ENCODE measurements at places on chromosomes 5 and 9. TPM values are rescaled to one million over a fixed set of nuclear protein-coding genes. Genes with fewer than 3 reads are reported as not detected.

C5orf58 gene
- not detected for total RNA-seq

PTGR1 gene
- total RNA-seq = 55.6 TPM

FGF1 gene
- 0.90 TPM for total RNA-seq

SLC6A7 gene
- 5.0 TPM for total RNA-seq

PIP5K1B gene
- 59.2 TPM for total RNA-seq

- no peak for DNase-seq
These were observed 46.2 kb downstream of the TENT4A start for GRCh38 chr5:6759401-6759800.

GRCh38 chr9:103991698-103992097 lies 102.4 kb upstream of the SMC2 start:
- no peak for DNase-seq

- peak; percentile 41 for DNase-seq
These were observed 1.0 kb upstream of the FIBCD1 start for GRCh38 chr9:130940027-130940549.

DNA sequence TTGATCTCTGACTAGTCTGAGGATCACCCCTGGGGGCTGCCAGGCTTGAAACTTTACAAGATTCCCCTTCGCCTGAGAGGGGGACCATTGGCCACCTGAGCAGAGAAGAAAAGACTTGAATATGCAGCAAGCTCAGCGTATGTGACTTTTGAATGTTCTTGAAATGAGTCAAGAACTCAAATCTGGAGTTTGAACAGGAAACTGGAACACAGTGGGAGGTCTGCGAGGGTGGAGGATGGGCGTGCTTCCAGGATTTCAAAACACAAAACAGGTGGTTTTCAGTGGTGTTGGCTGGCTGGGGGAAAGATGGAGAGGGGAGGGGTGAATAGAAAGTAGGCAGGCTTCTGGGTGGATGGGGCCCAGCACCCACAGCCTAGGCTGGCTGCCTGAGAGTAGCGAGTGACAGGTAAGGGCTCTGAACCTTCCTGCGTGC lies 40.6 kb downstream of the TMEM174 start:
- DNase-seq = peak; percentile 71

GRCh38 chr5:40312205-40312604 lies 367.5 kb upstream of the PTGER4 start:
- no peak for DNase-seq

DNA sequence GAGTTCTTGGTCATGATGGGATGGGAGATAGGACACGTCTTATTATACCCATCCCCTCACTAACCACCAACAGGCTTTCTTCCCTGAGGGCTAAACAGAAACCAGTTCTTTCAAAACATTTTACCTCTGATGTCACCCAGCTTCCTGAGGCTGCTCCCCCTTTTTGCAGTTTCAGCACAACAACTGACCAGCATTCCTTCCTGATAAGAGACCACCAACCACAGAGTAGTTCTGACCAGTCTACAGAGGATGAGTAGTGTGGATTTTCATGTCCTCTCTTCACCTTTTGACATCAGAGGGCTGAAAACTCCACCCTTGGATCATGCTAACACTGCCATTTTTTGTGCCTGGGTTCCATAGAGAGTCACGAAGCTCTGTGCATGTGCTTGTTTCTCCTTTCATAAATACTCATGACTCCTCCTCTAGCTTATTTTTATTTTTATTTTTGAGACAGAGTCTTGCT lies 82.6 kb downstream of the OSTF1 start:
- DNase-seq = no peak

- no peak for DNase-seq
These were observed 174.4 kb downstream of the MARCHF11 start for GRCh38 chr5:16005225-16005624.

- DNase-seq = no peak
These were observed 182.7 kb downstream of the ENC1 start for GRCh38 chr5:74457876-74458275.

- no peak for DNase-seq
These were observed 17.2 kb downstream of the SLC1A1 start for GRCh38 chr9:4507306-4508130.

DNA sequence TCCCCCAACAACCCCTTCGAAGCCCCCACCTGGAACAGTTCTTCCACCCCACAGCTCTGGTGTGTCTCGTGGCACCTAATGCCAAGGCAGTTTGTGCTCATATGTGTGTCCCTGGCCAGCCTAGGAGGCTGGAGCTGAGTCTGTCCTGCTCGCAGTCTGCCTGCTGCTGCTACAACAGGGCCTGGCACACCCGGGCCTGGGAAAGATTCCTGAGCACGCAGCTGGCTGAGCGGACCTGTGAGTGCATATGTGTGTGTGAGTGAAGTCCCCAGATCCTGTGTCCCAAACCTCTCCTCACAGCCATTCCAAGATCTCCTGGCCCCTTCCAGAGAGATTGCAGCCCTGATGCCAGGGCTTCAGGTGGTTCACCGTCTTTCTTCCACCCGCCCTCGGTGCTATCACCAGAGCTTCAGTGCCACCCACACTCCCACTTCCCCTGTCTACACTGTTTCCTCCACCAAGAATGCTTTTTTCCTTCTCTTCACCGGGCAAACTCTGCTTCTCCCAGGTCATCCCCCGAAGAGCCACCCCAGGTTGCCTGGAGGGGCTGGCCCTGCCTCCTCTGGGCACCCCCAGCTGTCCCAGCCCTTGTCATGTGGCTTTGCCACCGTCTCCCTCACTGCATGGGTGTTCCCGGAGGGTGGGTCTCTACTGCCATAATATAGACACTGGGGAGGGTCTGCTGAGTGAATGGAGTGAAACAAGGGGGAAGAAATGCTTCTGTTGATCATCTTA lies 28.4 kb downstream of the LMX1B start:
- no peak for DNase-seq

DNA sequence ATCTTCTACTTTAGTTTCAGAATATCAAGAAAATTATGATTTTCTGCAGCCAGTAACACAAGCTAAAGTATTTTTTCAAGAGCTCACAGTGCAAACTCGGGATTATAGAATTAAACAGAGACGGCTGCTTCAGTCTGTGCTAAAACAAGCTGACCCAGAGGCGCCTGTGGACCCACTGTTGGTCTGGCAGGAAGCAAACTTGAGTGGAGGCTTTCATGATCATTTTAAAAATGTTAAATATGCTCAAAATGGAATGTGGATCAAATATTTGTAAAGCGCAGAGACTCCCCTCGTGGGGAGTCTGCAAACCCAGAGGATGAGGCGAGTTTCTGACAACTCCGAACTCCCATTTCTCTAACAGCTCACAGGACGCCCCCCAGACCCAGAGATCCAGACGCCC lies 13.0 kb downstream of the ROR2 start:
- DNase-seq = no peak

- DNase-seq = no peak
These were observed 85.9 kb upstream of the FAM120A start for GRCh38 chr9:93365427-93366118.

DNA sequence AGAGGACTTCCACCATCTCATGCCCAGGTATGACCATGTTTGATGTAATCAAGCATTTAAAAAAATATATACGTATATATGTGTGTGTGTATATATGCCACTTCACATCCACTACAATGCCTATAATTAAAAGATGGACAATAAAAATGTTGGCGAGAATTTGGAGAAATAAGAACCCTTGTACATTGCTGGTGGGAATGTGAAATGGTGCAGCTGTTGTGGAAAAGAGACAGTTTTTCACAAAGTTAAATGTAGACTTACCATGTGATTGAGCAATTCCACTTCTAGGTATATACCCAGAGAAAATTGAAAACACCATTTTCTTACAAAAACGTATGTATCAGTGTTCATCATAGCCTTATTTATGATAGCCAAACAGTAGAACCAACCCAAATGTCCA lies 229.2 kb upstream of the WWC1 start:
- no peak for DNase-seq

DNA sequence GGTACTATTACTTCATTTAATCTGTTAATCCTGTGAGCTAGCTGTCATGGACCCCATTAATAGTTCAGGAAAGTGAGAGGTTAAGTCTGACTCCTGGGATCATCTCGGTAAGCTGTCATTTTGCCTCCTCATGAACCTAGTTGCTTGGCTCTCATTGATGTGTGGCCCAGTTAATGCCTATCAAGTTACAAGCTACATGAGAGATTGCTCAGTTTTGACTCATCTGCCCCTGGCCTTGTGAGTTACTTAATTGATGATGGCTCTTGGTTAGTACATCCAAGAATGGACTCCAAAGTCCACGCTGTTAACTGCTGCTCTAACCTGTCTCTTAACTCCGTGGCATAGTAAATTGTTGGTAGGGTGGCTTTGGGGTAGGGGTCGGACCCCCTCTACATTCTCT lies 23.9 kb downstream of the LARP1 start:
- no peak for DNase-seq

All from colonic mucosa (tissue), 4 donors.